ENCODE measurements at places on chromosomes 5 and 9.

DNA sequence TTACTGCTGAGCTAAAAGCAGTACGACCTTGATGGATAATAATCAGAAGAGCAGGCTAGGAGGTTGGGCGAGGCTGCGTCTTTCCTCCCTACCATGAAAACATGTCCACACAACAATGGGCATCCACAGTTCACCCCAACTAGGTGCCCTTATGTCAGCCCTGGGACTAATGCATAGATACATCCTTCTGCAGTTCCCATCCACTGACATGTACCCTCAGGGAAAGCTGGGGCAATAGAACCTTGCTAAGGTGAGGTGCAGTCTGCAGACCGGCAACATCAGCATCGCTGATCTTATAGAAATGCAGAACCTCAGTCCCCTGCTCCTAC, 697 bp upstream of the PRUNE2 start:
- no peak overlapping the region for H3K4me3 ChIP-seq
- no peak for DNase-seq
- H3K36me3 ChIP-seq: no peaks in the 10 kb centered on the region
- H3K27me3 ChIP-seq: no peaks in the 10 kb centered on the region
- no peaks in the 10 kb centered on the region for H3K4me1 ChIP-seq

- H3K27ac ChIP-seq: no peak overlapping the region
- no peak overlapping the region for H3K4me3 ChIP-seq
- H3K4me1 ChIP-seq: no peaks in the 10 kb centered on the region
- no peaks in the 10 kb centered on the region for H3K27me3 ChIP-seq
- DNase-seq: no peak
Observed at GRCh38 chr5:40160435-40160834, 519.3 kb upstream of the PTGER4 start.

- H3K36me3 ChIP-seq: no peaks in the 10 kb centered on the region
- H3K4me3 ChIP-seq: no peak overlapping the region
- DNase-seq: no peak
- no peaks in the 10 kb centered on the region for H3K27me3 ChIP-seq
- no peaks in the 10 kb centered on the region for H3K4me1 ChIP-seq
Observed at GRCh38 chr5:94524841-94525697, 93.3 kb downstream of the KIAA0825 start.

GRCh38 chr5:116075191-116075831, 9.5 kb upstream of the COMMD10 start:
- H3K27ac ChIP-seq: no peak overlapping the region
- no peaks in the 10 kb centered on the region for H3K36me3 ChIP-seq
- no peak for DNase-seq
- H3K4me3 ChIP-seq: no peak overlapping the region
- H3K27me3 ChIP-seq: no peaks in the 10 kb centered on the region
- no peaks in the 10 kb centered on the region for H3K4me1 ChIP-seq

GRCh38 chr5:4144411-4145007, 548.9 kb downstream of the IRX1 start:
- H3K36me3 ChIP-seq: no peaks in the 10 kb centered on the region
- no peaks in the 10 kb centered on the region for H3K27me3 ChIP-seq
- H3K4me3 ChIP-seq: no peak overlapping the region
- no peaks in the 10 kb centered on the region for H3K4me1 ChIP-seq

- no peak overlapping the region for H3K27ac ChIP-seq
- no peaks in the 10 kb centered on the region for H3K4me1 ChIP-seq
- H3K36me3 ChIP-seq: no peaks in the 10 kb centered on the region
- H3K4me3 ChIP-seq: no peak overlapping the region
- no peak for DNase-seq
Observed at GRCh38 chr5:81337803-81338202, 36.4 kb downstream of the ZCCHC9 start.

- no peaks in the 10 kb centered on the region for H3K4me1 ChIP-seq
- H3K27ac ChIP-seq: no peak overlapping the region
- DNase-seq: no peak
- no peaks in the 10 kb centered on the region for H3K36me3 ChIP-seq
- no peaks in the 10 kb centered on the region for H3K27me3 ChIP-seq
- no peak overlapping the region for H3K4me3 ChIP-seq
Observed at GRCh38 chr9:81666123-81666522, 23.2 kb downstream of the TLE1 start.

DNA sequence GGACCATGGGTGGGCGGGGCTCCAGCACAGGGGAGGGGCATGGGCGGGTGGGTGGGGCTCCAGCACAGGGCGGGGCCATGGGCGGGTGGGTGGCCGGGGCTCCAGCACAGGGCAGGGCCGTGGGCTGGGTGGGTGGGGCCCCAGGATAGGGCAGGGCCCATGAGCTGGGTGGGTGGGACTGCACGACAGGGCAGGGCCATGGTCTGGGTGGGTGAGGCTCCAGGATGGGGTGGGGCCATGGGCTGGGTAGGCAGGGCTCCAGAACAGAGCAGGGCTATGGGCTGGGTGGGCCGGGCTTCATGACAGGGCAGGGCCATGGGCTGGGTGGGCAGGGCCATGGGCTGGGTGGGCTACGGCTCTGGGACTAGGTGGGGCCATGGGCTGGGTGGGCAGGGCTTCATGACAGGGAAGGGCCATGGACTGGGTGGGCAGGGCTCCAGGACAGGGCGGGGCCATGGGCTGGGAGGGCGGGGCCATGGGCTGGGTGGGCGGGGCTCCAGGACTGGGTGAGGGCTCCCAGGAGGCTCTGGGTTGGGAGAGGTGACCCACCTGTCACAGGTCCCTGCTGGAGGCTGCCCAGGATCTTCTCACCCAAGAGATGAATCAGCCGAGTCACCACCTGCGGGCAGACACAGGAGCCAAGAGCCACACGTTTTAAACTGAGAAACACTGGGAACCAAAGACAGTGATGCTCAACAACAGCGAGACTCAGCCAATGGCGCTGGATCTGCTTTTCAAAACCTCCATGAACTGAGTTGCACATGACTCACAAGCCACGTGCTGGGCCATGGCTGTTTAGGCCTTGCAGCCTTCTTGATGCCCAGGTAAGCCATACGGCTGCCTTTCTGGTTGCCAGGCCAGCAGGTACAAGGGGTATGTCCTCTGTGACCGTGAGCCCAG, 33.6 kb upstream of the NSMF start:
- no peak overlapping the region for H3K27ac ChIP-seq
- H3K4me3 ChIP-seq: no peak overlapping the region
- no peaks in the 10 kb centered on the region for H3K27me3 ChIP-seq
- no peak for DNase-seq

GRCh38 chr5:169583101-169583423, 511 bp upstream of the SPDL1 start:
- no peaks in the 10 kb centered on the region for H3K4me1 ChIP-seq
- H3K27me3 ChIP-seq: no peaks in the 10 kb centered on the region
- no peaks in the 10 kb centered on the region for H3K36me3 ChIP-seq
- H3K4me3 ChIP-seq: peak overlapping the region; percentile 84
- H3K27ac ChIP-seq: peak overlapping the region; percentile 97
- no peak for DNase-seq

DNA sequence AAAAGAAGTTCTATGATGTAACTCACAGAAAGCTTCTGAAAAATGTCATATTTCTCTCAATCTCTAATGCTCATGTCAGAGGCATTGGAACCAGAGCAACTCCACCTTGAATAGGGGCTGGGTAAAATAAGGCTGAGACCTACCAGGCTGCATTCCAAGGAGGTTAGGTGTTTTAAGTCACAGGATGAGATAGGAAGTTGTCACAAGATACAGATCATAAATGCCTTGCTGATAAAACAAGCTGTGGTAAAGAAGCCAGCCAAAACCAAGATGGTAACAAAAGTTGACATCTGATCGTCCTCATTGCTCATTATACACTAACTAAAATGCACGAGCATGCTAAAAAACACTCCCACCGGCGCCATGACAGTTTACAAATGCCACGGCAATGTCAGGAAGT, 411.1 kb upstream of the GRIA1 start:
- H3K27me3 ChIP-seq: no peaks in the 10 kb centered on the region
- peaks cover 14% of the 10 kb centered on the region for H3K4me1 ChIP-seq
- H3K4me3 ChIP-seq: no peak overlapping the region
- no peak for DNase-seq
- H3K27ac ChIP-seq: no peak overlapping the region

GRCh38 chr5:139671096-139671841, 23.1 kb downstream of the CXXC5 start:
- H3K4me1 ChIP-seq: peaks cover 13% of the 10 kb centered on the region
- no peak overlapping the region for H3K27ac ChIP-seq
- no peak for DNase-seq

DNA sequence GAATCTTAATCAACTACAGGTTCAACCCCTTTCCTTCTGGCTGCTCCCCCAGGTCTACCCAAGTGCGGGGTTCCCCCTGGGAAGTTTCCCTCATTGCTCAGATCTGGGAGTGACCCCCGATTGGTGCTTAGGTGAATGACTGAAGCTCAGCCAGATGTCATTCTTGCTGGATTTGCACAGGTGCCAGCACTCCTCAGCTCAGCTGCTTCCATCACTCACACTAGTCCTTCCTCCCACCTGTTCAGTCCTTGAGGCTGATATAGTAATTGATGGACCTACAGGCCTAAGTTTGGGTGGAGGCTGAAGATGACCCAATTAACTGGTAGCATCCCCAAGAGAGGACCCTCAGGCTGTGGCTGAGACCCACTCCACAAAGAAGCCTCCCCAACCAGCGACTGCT, 32.9 kb downstream of the PRLR start:
- H3K4me1 ChIP-seq: 0 out of 2 replicates have a peak, but pooled peaks cover 7% of the 10 kb centered on the region
- no peak overlapping the region for H3K27ac ChIP-seq
- DNase-seq: no peak
- H3K4me3 ChIP-seq: no peak overlapping the region
- H3K36me3 ChIP-seq: no peaks in the 10 kb centered on the region

DNA sequence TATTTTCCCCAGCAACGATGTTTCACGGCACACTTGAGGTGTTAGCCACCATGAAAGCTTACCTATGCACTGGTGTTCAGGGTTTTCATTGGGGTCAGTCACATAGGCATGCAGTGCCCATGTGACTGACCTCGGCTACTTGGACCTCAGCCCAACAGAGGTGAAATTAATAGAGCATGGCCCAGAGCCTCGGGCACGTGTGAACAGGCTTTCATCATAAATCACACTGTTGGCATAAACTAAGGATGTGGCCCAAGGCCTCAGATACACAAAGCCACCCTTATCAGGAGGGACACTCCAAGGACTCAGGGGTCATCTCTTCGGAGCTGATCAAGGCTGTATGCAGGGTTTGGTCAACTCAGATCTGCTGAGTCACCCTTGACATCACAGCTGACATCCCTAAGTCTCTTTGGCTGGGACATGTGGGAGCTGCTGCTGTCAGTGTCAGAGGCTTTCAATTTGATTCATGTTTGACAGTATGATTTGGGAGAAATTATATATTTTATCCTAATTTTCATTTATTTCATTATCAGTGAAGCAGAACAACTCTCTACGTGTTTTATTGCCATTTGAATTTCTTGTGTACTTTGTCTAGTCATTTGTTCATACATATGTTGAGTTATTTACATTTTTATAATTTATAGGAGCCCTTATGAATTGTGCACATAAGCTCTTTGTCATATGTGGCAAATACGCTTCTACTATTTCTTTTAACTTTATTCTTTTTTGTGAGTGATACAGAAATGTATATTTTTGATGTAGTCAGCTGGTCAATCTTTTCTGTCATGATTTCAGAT, 59.7 kb upstream of the ANKRD33B start:
- H3K4me1 ChIP-seq: peaks cover 31% of the 10 kb centered on the region
- H3K27me3 ChIP-seq: no peaks in the 10 kb centered on the region
- no peak overlapping the region for H3K27ac ChIP-seq
- no peaks in the 10 kb centered on the region for H3K36me3 ChIP-seq

GRCh38 chr9:123276551-123276950, 8.2 kb upstream of the STRBP start:
- H3K4me1 ChIP-seq: no peaks in the 10 kb centered on the region
- H3K27ac ChIP-seq: no peak overlapping the region
- no peak for DNase-seq
- no peaks in the 10 kb centered on the region for H3K36me3 ChIP-seq
- no peaks in the 10 kb centered on the region for H3K27me3 ChIP-seq

DNA sequence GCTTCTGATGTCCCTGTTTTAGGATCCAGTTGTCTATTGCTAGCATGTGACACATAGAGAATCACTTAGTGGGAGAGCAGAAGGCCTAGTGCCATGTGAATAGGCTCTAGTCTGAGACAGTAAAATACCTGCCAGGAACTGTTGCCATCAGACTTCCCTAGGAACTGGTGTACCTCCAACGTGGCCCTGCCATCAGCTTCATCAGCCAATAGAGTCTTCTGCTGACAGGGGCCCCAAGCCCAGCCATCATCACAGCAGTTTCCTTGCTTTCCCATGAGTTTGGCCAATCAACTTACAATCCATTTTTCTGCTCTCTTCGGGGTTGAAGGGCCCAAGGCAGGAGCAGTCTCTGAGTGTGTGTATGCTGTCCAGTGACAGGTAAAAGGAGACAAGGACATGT, 128.4 kb upstream of the ADRA1B start:
- no peak overlapping the region for H3K4me3 ChIP-seq
- H3K27ac ChIP-seq: no peak overlapping the region
- no peaks in the 10 kb centered on the region for H3K27me3 ChIP-seq
- H3K4me1 ChIP-seq: no peaks in the 10 kb centered on the region

DNA sequence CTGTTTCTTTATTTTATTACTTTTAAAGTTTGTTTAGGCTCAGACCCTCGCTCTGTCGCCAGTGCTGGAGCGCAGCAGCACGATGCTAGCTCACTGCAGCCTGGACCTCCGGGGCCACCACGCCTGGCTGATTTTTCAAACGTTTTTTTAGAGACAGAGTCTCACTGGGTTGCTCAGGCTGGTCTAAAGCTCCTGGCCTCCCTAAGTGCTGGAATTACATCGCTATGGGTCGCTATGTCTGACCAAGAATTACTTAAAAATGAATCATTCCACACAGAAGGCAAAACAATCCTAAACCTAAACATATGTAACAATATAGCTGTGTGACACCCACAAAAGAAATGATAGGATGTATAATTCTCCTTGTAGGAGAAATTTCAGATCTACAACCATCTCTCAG, 86.9 kb upstream of the SIMC1 start:
- no peak for DNase-seq
- H3K27me3 ChIP-seq: no peaks in the 10 kb centered on the region
- no peaks in the 10 kb centered on the region for H3K36me3 ChIP-seq
- no peaks in the 10 kb centered on the region for H3K4me1 ChIP-seq
- no peak overlapping the region for H3K4me3 ChIP-seq
- no peak overlapping the region for H3K27ac ChIP-seq

GRCh38 chr9:131420980-131421624, 27.2 kb downstream of the PRRC2B start:
- H3K4me1 ChIP-seq: peaks cover 16% of the 10 kb centered on the region
- peak overlapping the region; percentile 31 for H3K27ac ChIP-seq
- no peaks in the 10 kb centered on the region for H3K27me3 ChIP-seq
- peaks cover 1% of the 10 kb centered on the region for H3K36me3 ChIP-seq

- no peak for DNase-seq
- H3K4me1 ChIP-seq: no peaks in the 10 kb centered on the region
- H3K27ac ChIP-seq: no peak overlapping the region
- no peak overlapping the region for H3K4me3 ChIP-seq
Observed at GRCh38 chr9:4573634-4574389, 83.5 kb downstream of the SLC1A1 start.

GRCh38 chr9:137085920-137086530, 760 bp upstream of the MAN1B1 start:
- peak overlapping the region; percentile 75 for H3K4me3 ChIP-seq
- peak overlapping the region; percentile 100 for H3K27ac ChIP-seq
- peaks cover 7% of the 10 kb centered on the region for H3K4me1 ChIP-seq
- no peaks in the 10 kb centered on the region for H3K27me3 ChIP-seq
- H3K36me3 ChIP-seq: no peaks in the 10 kb centered on the region
- DNase-seq: peak; percentile 69

All from Caco-2 (cell line).